ENCODE measurements at places on chromosomes 5 and 9.

- DNase-seq = no peak
These were observed 636.4 kb downstream of the PRELID2 start for GRCh38 chr5:145198525-145199260.

DNA sequence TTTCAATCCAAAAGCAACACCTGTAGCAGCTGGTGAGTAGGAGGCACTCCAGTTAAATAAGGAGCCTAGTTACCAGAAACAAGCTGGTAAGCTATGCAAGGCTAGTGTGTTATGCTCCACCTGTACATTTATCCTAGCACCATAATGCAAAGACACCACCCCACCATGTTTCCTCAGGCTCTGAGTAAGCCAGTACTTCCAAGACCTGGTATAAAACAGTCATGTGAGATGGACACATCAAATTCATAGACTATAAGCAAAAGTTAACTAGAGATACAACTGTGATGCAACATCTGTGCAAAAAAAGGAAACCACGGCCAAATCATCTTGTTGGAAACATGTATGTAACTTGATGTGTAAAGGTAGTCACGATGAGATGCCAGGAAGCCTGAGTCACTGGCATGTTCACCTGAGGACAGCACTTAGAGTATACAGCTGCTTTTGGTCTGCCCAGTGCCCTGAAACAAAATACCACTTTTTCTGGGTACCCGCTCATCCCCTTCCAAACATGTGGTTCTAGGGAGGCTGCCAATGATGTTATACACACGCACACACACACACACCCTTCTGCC lies 66.1 kb downstream of the CDK5RAP2 start:
- DNase-seq = no peak

DNA sequence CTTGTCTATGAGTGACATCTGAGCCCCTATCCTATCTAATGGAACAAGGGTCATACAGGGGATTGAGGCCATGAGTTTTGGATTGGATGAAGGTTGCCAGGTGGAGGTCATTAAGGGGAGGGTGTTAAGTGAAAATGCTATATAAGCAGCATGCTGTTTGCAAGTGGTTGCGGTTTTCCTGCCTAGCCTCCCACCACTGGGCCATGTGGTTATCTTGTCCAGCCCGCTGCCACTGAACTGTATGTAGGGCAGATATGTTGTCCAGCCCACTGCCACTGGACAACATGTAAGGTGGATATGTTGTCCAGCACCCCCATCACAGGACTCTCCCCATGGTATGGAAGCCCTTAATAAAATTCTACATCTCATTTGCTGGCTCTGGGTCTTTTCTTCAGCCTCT lies 200.0 kb downstream of the FGF10 start:
- no peak for DNase-seq

GRCh38 chr5:85479849-85480248 lies 1095.2 kb upstream of the EDIL3 start:
- DNase-seq = no peak

- DNase-seq = no peak
These were observed 76.7 kb downstream of the RAB24 start for GRCh38 chr5:177226860-177227259.

DNA sequence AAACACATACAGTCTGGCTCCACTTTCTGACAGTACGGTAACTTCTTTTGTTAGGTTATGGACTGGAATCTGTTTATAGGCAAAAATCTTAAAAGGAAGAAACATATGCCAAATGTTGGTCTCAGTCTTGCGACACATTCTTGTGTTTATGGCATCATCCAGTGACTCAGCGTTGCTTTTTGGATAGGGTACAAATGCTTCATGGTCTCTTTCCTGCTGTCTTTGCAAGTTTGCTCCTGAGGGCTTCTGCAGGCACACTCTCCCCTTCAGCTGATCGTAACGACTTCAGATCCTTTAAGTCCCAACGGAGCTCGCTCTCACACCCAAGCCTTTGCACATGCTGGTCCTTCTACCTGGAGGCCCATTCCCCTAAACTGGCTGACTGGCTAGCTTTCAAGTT lies 23.6 kb upstream of the TNFSF8 start:
- no peak for DNase-seq

DNA sequence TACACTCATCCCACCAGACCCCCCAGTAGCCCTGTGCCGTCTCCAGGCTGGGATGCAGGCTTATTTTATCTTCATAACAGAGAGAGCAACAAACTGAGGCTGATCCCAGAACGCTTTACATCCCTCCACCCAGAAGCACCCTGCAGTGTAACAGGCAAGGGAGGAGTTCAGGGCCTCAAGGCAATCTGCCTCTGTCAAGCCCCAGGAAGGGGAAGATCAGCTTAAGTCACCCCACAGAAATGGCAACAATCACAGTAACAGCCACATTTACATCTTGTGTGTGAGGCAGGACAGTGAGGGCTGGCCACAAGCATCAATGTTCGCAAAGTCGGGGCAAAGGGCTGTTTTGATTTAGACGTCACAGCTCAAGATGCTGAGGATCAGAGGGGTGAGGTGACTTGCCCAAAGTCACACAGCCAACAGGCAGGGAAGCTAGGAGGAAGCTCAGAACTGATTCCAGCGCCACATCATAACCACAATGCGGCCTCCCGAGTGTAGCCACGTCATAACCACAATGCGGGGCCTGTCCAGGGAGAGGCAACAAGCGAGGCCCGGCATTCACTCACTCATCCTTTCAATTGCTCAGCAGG lies 14.4 kb downstream of the STK10 start:
- DNase-seq = peak; percentile 69

GRCh38 chr5:30401479-30402058 lies 791.9 kb upstream of the CDH6 start:
- no peak for DNase-seq

GRCh38 chr5:961002-961710 lies 47.4 kb upstream of the NKD2 start:
- DNase-seq = no peak

GRCh38 chr9:90441814-90442213 lies 200.8 kb downstream of the DIRAS2 start:
- no peak for DNase-seq

DNA sequence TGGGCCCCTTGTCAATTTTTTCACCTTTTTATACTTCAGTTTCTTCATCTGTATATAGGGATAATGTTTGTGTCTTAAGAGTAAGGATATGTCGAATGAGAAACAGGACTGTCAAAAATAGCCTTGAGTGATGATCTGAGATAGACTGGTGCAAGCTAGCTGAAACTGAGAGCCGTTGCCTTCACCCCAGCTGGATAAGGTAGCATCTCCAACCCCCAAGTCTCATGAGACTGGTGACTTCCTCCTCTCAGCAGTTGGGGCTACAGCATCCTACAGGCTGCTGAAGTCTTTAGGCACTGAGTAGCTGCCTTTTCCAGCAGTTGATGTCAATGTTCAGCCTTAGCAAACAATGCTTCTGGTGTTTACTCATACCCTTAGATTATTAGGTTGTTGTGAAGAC lies 330.2 kb downstream of the OSTF1 start:
- DNase-seq = no peak

DNA sequence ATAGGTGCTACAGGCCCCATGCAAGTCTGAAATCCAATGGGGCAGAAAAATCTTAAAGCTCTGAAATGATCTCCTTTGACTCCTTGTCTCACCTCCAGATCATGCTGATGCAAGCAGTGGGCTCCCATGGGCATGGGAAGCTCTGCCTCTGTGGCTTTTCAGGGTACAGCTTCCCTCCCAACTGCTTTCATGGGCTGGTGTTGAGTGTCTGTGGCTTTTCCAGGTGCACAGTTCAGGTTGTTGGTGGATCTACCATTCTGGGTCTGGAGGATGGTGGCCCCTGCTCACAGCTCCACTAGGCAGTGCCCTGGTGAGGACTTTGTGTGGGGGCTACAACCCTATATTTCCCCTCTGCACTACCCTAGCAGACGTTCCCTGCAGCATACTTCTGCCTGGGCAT lies 103.5 kb downstream of the STARD4 start:
- DNase-seq = no peak

DNA sequence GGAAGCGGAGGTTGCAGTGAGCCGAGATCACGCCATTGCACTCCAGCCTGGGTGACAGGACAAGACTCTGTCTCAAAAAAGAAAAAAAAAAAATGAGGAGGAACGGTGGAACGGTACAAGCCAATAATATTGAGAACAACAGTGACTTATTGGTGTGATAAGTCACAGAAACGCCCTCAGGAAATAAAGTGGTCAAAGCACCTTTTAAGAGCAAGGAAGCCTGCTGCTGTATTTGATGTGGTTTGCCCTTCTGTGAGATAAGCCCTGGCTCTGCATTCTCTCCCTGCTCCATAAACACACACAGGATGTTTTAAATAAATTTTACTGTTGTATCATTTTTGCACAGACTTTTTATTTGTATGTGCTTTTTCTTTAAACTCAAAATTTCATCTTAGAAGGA lies 269.9 kb upstream of the MSX2 start:
- DNase-seq = no peak

- DNase-seq = no peak
These were observed 229.9 kb upstream of the GRIN3A start for GRCh38 chr9:101968392-101968791.

GRCh38 chr9:5178126-5178805 lies 7.2 kb downstream of the INSL6 start:
- DNase-seq = no peak

DNA sequence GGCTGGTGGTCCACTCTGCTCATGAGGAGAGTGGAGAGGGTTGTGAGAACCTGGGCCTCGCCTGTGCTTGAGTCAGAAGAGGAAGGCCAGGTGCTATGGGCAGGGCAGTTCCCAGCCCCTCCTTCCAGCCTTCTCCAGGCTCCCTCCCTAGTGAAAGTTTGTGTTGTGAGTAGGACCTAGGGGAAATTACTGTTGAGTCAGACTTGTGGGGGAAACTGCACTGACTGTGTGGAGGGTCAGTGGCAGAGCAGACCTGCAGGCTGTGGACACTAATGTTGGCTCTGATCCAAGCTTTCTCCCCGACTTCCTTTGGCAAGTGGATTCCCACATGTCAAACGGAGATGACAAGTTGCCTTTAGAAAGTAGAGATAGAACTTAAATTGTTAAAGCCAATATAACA lies 102.6 kb downstream of the ARHGAP26 start:
- no peak for DNase-seq

- DNase-seq = peak; percentile 25
These were observed 105.1 kb downstream of the EHMT1 start for GRCh38 chr9:137723783-137724445.

DNA sequence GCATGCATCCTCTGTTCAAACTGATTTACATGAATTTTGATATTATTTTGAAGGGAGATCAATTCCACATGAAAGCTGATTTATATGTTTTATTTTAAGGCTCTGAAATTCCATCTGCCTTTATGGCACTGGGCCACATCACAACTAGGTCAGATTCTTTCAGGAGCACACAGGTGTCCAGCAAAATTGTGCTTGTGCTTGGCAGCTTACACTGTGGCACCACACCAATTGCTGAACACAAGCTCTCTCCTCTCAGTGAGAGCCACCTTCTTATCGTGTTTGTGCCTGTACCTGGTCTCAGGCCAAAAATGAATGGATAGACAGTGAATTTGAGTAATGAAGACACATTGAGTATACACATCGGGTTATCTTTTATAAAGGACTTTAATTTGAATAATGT lies 200.4 kb downstream of the CDH10 start:
- DNase-seq = no peak

DNA sequence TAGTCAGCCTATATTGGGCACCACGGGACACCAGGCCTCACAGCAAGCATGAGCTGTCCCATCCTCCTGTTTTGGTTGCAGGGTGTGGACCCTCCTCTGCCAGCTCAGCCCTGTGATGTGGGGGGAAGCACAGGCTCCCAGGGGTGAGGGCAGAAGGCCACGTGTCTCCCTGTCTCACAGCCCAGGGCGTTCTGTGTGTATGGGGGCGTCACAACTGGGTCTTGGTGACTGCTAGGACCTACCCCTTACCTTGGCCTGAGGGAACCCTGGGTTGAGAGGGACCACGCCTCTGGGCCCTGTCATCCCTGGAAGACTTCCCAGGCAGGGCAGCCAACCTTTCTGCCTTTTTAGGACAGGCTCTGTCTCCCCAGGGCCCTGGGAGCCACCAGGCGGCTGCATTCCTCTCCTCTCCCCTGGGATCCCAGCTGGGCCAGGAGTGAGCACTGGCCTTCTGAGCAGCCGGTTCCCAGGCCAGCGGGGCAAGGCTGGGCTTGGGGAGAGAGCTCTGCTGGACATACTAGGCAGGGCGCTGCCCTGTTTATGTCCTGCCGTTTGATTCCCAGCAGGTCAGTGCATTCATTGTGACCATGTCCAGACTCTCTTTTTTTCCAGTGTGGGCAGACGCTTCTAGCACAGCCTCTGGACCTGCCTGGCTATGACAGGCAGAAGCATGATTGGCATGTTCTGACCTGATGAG lies 97.4 kb downstream of the DAB2IP start:
- DNase-seq = no peak

- DNase-seq = no peak
These were observed 104.0 kb upstream of the POU5F2 start for GRCh38 chr5:93845376-93845775.

GRCh38 chr5:90547072-90547536 lies 11.5 kb upstream of the ADGRV1 start:
- no peak for DNase-seq

GRCh38 chr5:157469687-157470086 lies 9.7 kb downstream of the NIPAL4 start:
- DNase-seq = no peak

- no peak for DNase-seq
These were observed 746.3 kb upstream of the RIOK2 start for GRCh38 chr5:97929383-97929782.

GRCh38 chr5:163596608-163597315 lies 91.3 kb downstream of the MAT2B start:
- no peak for DNase-seq

DNA sequence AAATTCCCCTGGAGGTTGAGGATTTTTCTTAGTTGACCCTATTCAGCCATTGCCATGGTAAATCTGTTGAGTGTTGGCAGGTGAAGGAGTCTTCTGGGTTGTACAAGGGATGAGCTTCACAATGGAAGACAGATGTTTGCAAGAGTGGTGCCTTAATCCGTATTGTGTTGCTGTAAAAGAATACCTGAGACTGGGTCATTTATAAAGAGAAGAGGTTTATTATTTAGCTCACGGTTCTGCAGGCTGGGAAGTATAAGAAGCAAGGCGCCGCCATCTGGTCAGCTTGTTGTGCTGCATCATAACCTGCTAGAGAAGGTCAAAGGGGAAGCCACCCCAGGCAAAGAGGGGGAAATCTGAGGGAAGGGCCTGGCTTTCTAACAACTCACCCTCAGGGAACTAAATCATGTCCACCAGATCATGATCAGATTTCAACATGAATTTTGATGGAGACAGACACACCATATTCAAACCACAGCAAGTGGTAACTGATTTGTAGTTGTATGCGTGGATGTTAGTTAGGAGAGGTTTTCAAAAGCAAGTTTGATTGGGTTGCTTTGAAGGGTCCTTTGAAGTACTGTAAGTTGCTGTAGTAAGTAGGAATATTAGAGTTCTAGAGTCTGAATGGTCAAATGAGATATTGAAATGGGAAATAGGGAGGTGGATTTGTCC lies 2.5 kb downstream of the TNPO1 start:
- peak; percentile 39 for DNase-seq
